Activated gamma-delta T cell treated with anti-CD3 and anti-CD28 coated beads, Interleukin-2, amount 50 U/mL, for 16 hours (primary cell): ENCODE measurements at places on chromosomes 7 and 10.

DNA sequence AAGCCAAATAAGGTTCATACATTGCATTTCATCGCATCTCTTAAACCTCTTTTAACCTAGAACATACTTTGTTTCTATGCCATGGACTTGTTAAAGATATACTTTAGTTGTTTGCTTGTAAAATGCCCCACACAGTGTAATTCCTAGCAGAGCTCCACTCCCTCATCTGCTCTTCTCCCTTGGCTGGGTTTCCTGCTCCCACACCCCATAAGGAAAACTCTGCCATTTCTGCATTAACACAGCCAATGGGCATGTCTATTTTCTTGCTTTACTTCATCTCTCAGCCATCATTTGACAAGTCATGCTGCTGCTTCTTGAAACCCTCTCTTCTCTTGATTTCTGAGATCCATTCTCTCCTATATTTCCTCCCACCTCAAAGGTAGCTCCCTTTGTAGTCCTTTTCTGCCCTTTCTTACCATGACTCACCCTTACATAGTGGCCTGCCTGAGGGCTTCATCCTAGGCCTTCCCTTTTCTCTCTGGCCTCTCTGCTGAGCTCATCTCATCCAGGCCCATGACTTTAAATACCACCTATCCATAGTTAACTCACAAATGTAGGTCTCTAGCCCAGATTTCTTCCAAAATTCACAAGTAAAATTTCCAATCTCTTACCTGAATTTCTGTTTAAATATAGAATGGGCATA is 471.4 kb downstream of the ADRA2A start:
- no peak for DNase-seq

- DNase-seq = no peak
These were observed 142.4 kb downstream of the C1GALT1 start for GRCh38 chr7:7324698-7325097.

- DNase-seq = no peak
These were observed 7.4 kb upstream of the MICALL2 start for GRCh38 chr7:1466524-1467271.

- DNase-seq = no peak
These were observed 4.9 kb upstream of the MTPN start for GRCh38 chr7:135981958-135982646.

DNA sequence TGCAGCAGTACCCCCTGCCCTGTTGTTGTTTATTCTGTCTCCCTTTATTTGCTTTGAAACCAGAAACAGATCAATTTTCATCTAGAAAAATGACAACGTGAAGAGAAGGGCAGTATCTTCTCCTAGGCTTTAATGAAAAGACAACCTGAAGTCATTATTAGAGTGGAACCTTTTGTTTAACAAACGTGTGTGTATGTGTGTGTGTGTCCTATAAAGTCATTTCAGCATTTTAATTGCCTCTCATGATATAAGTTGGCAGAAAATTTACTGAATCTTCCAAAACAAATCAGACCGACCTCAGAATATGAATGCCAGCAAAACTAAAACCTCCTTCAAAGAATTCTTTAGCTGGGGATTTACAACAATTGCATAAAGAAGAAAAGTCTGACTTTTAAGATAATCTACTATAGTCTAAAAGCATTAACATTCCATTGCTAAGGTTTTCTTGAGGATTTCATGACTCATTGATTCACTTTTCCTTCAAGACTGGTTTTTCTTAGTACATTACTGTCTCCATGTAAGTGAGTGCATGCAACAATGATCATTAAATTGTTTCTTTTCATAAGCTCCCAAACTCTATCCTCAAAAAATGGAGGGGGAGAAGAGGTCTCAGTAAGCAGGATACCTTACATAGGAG is 3.2 kb downstream of the GLI3 start:
- no peak for DNase-seq

GRCh38 chr10:107966826-107967225 is 802.3 kb upstream of the SORCS1 start:
- no peak for DNase-seq

GRCh38 chr10:114151486-114151885 is 22.5 kb downstream of the CCDC186 start:
- no peak for DNase-seq

DNA sequence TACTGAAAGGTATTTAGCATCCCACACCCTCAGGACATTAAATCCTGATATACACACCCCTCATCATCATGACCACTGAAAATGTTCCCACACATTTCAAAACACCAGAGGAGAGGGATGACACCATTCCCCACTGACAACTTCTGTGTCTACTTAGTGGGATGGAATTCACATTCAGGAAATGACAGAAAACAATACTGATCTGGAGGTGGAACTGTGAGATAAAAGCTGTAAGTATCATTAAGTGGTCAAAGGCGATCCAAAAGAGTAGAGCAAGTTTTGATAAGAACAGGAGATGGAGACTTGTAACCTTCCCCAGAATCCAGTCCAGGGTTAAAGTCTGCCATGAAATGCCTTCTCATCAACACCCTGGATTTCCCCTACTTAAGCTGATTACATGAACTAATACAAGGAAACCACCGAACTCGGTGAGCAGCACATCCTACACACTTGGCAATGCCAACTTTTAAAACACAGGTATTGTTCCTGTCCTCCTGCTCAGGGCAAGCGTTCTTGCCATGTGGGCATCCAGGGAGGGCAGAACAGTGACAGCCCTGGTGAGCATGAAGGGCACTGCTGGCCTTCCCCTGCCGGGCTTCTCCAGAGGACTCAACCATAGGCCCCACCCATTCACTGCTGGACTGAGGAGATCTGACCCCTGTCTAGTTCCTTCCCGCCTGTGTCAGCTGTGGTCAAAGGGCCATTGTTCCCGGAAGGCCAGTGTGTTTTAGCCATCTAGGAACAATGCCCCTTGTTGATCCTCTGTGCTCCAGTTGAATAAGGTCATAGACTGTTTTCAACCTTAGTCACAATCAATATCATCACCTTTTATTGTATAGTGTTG is 85.0 kb downstream of the SGMS1 start:
- DNase-seq = no peak

DNA sequence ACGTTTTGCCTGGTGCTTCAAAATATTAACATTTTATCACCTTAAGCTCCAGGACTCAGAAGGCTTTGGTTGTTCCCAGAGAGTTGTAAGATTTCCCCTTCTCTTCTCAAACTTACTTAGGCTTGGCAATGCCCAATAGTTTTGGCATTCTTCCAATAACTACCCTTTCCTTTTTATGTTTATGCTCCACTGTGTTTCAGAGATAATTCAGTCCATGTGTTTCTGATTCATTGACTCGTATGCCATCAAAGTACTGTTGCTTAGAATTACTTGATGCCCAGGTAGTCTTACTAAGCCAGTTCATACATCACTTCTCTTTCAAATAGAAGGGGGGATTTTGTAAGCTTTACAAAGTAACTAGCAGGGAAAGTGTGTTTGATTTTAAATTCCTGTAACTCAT is 66.6 kb downstream of the AGMO start:
- no peak for DNase-seq

- no peak for DNase-seq
These were observed 258.8 kb downstream of the SNX10 start for GRCh38 chr7:26550492-26550891.

DNA sequence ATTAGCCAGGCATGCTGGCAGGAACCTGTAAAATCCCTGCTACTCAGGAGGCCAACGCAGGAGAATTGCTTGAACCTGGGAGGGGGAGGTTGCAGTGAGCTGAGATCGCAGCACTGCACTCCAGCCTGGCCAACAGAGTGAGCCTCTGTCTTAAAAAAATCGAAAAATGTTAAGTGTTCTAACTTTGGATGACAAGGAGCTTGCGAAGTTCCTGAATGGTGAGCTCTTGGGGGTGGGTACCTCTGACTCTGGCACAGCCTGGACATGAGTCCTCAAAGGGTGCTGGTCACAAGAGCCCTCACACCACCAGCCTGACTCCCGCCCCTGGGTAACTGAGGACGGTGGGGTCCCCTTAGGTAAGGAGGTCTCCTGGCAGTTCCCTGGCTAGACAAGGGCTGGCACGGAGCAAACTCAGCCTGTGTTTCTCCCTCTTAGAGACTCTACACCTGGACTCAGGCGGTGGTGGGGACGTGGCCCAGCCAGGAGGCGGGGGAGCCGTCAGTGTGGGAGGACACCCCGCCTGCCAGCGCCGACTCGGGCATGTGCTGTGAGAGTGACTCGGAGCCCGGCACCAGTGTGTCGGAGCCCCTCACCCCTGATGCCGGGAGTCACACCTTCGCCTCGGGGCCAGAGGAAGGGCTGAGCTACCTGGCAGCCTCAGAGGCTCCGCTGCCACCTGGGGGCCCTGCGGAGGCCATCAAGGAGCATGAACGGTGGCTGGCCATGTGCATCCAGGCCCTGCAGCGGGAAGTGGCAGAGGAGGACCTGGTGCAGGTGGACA is 24.1 kb downstream of the AMZ1 start:
- no peak for DNase-seq

DNA sequence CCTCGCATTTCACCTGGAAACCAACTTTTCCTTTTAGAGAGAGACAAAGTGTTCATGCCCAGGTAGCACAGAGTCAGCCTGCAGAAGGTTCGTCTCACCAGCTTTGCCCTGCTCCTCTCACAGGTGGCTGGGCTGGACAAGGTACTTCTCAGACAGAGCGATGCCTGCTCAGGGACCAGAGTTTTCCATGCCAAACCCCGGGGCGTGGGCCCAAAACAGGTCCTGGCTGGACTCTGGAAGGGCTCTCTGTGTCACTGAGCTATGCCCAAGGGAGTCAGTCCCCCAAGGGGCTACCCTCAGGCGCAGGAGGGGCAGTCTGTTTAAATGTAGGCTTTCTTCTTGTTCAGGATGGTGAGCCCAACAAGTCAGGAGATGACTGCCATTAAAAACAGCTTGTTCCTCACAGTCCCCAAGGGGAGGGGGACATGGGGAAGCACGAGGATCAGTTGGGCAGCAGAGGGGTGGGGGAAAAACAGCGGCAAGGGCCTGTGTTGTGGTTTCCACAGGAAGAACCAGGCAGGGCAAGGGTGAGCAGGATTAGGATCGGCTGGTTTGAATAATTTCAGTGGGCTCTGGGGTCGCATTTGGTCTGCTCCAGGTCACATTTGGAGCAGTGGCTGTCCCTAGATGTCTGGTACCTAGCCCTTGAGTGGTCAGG is 55.5 kb upstream of the FIGNL1 start:
- DNase-seq = no peak

- no peak for DNase-seq
These were observed 109.9 kb upstream of the ABI1 start for GRCh38 chr10:26970667-26971066.

- DNase-seq = no peak
These were observed 212.5 kb upstream of the HDAC9 start for GRCh38 chr7:18283045-18283444.
